ENCODE measurements at places on chromosomes 13 and 19.

GRCh38 chr13:67221630-67222226 lies 8.4 kb downstream of the PCDH9 start:
- no peak for DNase-seq

DNA sequence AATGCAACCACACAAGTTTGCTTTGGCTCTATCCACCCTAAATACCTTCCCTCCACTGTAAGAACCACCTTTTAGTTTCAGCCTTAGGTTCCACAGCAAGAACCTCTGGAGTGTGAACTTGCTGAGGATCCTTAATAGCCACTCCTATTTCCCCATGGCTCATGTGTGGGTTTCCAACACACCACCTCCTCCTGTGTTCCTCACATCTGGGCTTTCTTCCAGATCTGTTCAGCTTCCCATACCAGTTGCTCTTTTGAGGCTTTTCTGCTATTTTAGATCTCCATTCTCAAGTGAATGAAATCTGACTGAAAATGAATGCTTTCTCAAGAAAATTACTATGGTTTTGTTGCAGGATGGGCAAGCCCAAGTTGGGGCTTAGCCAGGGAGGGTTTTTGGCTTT lies 104.8 kb upstream of the MIR17HG start:
- DNase-seq: no peak

DNA sequence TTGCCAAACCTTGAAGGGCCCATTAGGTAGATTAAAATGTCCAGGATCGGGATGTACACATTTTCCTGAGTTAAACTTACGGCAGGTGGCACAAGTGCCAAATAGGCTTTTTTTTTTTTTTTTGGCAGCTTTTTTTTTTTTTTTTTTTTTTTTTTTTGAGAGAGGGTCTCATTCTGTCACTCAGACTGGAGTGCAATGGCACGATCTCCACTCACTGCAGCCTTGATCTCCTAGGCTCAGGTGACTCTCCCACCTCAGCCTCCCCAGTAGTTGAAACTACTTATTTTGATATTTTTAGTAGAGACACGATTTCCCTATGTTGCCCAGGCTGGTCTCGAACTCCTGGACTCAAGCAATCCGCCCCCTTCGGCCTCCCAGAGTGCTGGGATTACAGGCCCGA lies 9.0 kb downstream of the IRGC start:
- no peak for DNase-seq

- no peak for DNase-seq
Measured at GRCh38 chr19:16207490-16208025, 9.8 kb downstream of the AP1M1 start.

Data from colonic mucosa (tissue), 4 donors.